K562 (cell line): ENCODE measurements at places on chromosomes 1 and 21. TPM values are rescaled to one million over a fixed set of nuclear protein-coding genes. Genes with fewer than 3 reads are reported as not detected.

PPIAL4G gene
- total RNA-seq, result not detected in 2 replicates

FAM167B gene
- total RNA-seq, result not detected in 2 replicates

C4BPA gene
- total RNA-seq, result 0.18 and 0.47 TPM in 2 replicates

STIL gene
- total RNA-seq, result 39.6 and 41.1 TPM in 2 replicates

SELENBP1 gene
- 41.9 and 42.9 TPM in 2 replicates for total RNA-seq

OR2G6 gene
- total RNA-seq, result not detected in 2 replicates

LAPTM5 gene
- 30.3 and 33.8 TPM in 2 replicates for total RNA-seq

EPHB2 gene
- not detected in 2 replicates for total RNA-seq

FAM78B gene
- 0.35 and 0.36 TPM in 2 replicates for total RNA-seq

DNA sequence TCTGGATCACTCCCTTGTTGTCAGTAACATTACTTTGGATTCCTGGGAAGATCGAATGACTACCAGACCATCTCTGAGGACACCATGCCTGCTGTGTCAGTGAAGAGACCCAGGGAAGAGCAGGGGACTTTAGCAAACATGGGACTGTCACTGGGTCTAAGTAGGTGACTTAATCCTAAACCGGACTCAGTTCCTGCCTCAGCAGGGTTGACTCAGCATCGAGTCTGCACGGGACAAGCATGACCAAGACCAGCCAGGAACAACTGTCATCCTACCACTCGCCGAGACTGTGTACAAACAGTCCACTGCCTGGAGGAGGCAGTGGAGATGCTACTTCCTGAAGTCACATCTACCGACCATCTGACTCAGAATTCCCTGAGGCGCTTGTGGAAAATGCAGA lies 53.2 kb upstream of the RAB4A start:
- no peak for DNase-seq

DNA sequence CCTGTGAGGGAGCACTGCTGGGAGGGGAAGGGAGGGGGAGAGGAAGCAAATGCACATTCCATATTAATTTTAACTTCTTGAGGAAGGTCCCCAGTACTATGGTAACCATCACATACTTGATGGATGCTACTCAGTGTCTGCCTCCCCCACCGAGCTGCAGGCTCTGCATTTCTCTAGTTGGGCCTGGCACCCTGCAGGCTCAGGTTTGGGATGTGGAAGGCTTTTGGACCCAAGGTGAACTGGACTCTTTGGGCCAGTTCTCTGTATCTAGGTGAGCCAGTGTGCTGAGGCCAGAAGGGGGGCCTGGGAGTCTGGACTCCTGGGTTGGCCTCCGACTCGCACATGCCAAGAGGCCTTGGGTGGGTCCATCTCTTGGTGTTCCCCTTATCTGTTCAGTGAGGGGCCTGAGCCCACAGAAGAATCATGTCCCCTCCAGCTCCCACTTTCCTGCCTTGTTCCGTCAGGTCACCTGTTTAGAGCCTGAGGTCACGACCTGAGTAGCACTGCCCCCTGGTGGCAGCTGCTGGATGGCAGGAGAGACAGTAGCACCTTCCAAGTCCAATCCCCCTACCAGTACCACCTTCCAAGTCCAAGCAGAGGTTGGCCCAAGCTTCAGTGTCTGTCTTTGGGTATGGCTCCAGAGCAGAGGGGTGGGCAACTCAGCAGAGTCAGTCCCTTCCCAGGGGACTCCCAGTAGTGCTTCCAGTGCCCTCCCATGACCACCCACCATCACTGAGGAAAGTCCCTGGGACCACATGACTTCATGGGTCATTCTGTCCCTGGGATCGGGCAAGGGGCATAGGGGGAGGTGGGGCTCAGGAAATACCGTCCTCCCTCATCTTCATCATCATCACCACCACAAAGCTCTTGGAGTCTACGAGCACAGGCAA lies 241.8 kb downstream of the TRABD2B start:
- DNase-seq, result peak; percentile 79

- no peak for DNase-seq
These were observed 110.9 kb upstream of the APP start for GRCh38 chr21:26281506-26281905.

- DNase-seq, result no peak
These were observed 30.3 kb downstream of the SPATA17 start for GRCh38 chr1:217661407-217661806.

- DNase-seq, result no peak
These were observed 49.7 kb upstream of the ACTRT2 start for GRCh38 chr1:2971609-2972008.

GRCh38 chr1:212062832-212063438 lies 27.4 kb downstream of the DTL start:
- DNase-seq, result peak; percentile 39

GRCh38 chr1:5907966-5908365 lies 84.3 kb downstream of the NPHP4 start:
- no peak for DNase-seq

- DNase-seq, result no peak
These were observed 114.8 kb downstream of the CNIH3 start for GRCh38 chr1:224730965-224731364.

DNA sequence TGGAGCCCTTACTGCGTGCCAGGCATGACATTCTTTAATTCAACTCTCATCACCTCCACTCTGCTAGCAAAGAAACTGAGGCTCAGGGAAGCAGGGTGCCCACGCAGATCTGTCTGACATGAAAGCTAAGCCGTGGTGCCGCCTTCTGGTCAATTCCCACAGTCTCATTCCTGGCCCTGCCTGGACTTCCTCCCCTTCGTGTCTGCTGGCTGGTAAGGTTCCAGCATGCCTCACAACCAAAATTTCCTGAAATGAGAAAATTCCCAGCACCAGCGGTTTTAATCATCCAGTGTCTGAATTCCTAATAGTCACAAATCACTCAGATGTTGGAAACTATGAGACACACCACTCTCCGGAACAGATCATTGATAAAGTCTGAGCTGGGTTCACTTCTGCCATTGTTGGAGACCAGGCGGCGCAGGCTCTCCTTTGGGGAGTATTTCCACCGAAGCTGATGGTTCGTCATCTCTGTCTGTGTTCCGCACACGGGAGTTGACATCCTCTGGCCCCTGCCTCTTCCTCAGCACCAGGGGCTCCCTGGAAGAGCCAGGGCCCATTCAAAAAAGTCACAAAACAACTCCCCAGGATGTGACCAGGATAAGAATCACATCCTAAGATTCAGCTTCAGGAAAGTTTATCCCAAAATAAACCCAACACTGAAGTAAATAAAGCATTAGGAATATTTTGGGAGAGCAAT lies 167.7 kb downstream of the PLPP3 start:
- no peak for DNase-seq

DNA sequence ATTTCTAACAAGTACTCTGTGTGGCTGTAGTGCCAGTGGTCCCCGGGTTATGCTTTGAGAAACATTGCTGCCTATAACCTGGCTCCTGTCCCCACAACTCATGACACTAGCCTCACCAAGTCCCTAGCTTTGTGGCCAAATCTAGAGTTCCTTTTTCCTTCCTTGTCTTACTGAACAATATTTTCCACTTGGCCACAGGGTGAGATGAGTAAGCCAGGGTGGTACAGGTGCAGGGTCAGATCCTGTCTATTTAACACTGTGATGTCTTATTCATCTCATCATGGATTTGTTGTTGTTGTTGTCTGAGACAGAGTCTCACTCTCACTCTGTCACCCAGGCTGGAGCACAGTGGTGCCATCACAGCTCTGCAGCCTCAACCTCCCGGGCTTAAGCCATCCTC lies 18.6 kb downstream of the ARMH1 start:
- no peak for DNase-seq

GRCh38 chr1:970242-970972 lies 4.1 kb downstream of the PLEKHN1 start:
- DNase-seq, result no peak

- DNase-seq, result no peak
These were observed 227.2 kb downstream of the ATG4C start for GRCh38 chr1:63010913-63011660.

DNA sequence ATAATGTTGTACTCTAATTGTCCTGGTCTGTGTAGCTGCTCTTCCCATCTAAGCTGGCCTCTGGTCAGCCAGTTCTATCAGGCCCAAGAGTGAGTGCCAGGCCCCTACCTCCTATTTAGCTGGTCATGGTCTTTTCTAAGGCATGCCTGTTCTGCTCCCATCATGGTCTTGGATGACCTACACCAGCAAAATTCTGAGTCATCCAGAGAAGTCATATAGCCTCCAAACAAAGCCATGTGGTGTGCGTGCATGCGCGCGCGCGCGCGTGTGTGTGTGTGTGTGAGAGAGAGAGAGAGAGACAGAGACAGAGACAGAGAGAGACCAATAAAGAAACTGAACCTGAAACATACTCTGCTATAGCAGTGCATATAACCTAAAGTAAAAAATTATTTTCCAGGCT lies 254.4 kb downstream of the BRINP2 start:
- DNase-seq, result no peak

- DNase-seq, result no peak
These were observed 216.1 kb downstream of the USH2A start for GRCh38 chr1:216207154-216207553.

GRCh38 chr1:93959413-93959812 lies 50.2 kb upstream of the GCLM start:
- no peak for DNase-seq

GRCh38 chr1:83698644-83699043 lies 300.3 kb downstream of the TTLL7 start:
- no peak for DNase-seq

DNA sequence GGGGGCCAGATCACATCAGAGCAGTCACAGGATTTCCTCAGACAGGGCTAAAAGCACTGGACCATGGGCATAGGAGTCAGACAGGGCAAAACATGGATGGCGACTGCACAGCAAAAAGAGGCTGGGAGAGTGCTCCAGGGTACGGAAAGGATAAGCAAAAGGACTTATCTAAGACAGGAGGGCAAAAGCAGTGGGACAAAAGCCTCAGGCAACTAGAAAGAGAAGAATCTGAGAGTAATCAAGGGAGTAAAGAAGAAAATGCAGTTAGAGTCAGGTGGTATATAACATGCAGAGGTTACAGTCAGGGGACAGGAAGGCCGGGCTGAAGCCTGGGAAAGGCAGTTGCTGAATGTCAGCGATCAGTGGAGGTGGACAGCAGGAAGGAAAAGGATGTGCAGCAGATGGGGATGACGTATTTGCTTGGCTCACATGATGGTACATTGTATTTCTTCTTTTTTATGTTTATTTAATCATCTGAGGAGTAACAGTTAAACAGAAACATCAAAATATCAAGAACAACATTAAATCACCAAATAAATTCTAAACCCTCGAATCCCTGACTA lies 63.1 kb upstream of the CNN3 start:
- DNase-seq, result no peak

DNA sequence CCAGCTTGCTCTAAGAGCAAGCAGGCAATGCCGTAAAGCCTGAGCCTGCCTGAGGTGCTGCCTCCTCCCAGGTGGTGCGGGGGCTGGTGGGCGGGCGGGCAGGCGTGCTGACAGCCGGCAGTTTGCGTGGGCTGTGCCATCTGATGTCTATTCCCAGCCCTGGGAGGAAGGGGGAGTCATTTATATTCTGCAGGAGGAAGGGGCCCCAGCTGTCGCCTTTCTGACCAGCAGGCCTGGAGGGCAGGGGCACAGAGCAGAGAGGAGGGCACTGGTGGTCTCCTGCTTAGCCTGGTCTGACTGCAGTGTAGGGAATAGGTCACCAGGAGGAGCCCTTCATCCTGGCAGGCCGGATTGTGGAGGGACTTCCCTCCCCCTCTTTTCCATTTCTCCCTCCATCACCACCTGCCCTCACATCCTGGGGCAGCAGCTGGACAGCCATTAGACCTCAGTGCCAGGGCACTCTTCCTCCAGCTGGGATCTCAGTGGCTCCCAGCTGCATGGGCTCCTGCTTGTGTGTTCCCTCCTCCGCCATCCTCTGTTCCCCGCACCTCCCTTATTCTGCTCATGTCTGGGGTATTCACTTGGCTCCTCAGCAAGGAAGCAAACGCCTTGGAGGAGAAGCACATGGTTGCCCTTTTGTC lies 4.4 kb downstream of the CYB561D1 start:
- peak; percentile 46 for DNase-seq

DNA sequence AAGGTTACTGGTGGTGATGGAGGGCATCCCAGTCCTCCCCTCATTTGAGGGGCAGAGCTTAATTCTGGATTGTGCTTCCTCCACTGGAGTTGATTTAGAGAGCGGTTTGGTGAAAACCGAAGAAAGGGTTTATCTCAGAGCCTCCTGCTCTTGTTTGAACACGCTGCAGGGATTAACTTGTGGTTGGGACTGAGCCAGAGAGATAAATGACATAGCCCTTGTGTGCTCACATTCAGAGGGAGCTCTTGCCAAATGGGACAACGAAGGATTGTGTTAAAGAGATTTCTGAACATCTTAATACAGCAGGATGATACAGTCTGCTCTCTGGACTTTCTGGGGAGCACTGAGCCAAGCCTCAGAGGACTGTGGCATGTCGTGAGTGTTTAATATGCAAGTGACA lies 308.2 kb downstream of the DISC1 start:
- DNase-seq, result peak; percentile 37

DNA sequence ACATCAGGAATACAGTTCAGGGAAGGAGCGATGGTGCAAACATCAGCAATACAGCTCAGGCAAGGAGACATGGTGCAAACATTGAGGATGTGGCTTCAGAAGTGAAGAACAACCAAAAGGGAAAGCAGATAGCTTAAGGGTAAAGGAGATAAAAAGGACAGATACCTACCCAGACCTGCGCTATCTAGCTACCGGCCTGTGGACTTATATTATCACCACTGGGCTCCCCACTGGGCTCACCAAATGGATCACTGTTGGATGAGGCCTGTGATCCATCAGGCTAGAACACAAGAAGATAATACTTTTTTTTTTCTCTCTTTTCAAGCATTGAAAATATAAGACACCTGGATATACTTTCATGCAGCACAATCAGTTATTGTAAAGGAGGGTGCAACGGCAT lies 44.7 kb upstream of the C8B start:
- DNase-seq, result no peak

GRCh38 chr1:170547255-170547654 lies 15.3 kb downstream of the GORAB start:
- DNase-seq, result no peak

DNA sequence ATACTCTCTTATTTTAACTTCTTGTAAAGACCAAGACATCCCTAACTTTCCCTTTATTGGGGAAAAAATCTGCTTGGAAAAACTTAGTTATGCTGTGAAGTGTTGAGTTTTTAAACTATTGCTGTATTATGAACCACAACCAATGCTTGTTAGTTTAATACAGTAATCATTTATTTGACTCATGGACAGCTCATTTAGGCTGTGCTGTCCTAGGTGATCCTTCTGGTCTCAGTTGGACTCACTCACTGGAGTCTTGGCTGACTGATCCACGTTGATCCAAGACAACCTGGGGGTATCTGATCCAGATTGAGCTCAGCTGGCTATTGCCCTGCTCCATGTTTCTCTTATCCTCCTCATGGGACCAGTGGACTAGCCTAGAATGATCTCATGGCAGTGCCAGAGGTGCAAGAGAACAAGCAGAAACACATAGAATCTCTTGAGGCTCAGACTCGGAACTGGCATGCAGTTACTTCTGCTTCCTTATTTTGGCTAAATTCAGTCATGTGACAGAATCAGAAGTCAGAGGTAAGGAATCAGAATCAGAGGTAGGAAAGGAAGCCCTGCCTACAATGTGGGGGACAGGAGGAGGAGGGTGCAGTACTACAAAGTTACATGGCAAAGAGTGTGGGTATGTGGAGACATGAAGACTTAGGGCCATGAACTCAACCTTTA lies 156.5 kb downstream of the FGGY start:
- DNase-seq, result no peak
